ENCODE measurements at places on chromosomes 5 and 9.

- no peak for DNase-seq
Observed at GRCh38 chr5:163815240-163815791, 309.9 kb downstream of the MAT2B start.

DNA sequence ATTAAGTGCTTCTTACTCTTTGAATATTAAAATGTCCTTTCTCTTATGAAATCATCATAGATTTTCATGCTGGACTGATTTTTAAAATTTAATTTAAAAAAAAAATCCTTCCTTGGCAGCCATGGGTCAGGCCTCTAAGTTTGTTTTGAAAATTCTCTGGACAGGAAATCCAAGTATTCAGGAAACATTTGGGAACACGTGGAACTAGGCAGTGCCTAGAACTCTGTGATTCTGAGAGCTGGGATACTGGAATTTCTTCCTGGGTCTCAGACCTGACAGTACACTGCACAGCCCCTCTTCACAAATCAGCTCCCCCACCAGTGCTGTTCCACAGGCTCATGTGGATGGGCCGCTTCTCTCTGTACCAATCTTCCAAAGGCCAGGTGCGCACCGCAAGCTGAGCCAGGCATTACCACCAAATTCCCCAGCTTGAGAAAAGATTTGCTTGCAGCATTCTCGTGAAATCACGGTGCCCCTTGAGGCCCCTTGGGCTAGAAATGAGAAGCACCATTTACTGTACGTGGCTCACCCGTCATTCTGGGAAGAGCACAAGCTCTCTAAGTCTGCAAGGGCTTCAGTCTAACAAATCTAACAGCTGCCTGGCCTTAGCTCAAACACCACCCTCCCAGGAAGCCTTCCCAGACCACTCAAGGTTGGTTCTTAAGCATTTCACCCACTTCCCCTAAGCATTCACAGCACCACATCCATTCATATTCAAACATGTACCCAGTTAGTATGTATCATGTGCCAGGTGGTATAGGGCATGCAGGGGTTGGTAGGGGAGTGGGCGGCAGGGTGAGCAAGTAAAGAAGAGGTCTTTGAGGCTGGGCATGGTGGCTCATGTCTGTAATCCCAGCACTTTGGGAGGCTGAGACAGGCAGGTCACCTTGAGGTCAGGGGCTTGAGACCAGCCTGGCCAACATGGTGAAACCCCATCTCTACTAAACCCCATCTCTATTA lies 26.5 kb downstream of the B4GALT1 start:
- no peak for DNase-seq

DNA sequence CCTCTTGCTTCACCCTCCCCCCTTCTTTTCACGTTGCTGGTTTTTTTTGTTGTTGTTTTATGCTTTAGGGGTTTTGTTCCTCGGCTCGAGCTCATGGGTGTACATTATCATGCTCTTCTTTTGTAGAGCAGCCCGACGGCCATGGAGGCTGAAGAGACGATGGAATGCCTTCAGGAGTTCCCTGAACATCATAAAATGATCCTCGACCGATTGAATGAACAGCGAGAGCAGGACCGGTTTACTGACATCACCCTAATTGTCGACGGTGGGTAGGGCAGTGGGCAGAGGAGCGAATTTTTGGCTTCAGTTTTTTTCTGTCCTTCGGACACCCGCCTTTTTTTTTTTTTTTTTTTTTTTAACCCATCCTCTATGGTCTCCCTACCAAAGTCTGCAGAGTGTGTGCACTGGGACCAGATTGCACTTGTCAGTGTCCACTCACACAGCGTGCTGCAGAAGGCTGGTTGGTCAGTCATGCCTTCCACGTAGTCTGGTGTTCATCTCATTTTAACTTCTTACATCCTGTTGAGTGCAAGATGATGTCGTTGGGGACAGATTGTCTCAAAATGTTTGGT lies 1.3 kb downstream of the ZNF131 start:
- DNase-seq, result peak; percentile 50

DNA sequence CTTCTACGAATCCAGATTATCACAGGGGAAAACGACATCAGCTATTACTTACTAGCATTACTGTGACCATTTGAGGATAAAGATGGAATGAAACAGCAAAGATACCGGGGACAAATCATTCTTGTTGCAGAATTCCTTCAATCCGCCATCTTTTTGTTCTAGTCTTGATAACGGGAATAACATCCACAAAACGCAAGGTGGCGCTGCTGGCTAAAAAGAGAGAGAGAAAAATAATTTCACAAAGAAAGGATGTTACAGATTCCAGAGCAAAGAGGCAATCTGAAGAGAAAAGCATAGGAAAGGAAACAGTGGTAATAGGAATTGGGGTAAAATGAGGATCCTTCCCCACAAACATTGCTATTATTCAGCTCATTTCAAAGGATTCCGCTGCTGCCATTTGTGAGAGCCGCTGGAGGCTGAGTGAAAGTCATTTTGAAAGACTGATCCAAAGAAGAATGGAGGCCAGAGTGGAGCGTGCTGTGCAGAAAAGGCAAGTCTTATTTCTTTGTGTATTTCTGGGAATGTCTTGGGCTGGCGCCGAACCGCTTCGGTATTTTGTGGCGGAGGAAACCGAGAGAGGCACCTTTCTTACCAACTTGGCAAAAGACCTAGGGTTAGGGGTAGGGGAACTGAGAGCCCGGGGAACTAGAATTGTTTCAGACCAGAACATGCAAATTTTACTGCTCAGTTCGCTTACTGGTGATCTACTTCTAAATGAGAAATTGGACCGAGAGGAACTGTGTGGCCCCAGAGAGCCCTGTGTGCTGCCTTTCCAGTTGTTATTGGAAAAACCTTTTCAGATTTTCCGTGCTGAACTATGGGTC lies at the start of gene PCDHB7:
TSS of gene PCDHB7 (plus strand) at position 264 of the 824 bp plus-strand sequence. CDS start at position 456, 192 bp downstream.
- DNase-seq, result no peak

GRCh38 chr9:4926239-4926638 lies 58.8 kb upstream of the JAK2 start:
- DNase-seq, result no peak

- DNase-seq, result no peak
Observed at GRCh38 chr5:88663793-88664216, 219.2 kb downstream of the MEF2C start.

DNA sequence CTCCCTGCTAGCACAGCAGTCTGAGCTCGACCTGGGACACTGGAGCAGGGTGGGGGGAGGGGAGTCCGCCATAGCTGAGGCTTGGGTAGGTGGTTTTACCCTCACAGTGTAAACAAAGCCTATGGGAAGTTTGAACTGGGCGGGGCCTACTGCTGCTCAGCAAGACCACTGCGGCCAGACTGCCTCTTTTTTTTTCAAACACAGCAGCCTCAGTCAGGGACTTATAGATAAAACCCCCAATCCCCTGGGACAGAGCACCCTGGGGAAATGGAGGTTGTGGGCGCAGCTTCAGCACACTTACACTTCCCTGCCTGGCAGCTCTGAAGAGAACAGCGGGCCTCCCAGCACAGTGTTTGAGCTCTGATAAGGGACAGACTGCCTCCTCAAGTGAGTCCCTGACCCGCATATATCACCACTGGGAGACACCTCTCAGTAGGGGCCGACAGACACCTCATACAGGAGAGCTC lies 151.1 kb upstream of the APC start:
- no peak for DNase-seq

DNA sequence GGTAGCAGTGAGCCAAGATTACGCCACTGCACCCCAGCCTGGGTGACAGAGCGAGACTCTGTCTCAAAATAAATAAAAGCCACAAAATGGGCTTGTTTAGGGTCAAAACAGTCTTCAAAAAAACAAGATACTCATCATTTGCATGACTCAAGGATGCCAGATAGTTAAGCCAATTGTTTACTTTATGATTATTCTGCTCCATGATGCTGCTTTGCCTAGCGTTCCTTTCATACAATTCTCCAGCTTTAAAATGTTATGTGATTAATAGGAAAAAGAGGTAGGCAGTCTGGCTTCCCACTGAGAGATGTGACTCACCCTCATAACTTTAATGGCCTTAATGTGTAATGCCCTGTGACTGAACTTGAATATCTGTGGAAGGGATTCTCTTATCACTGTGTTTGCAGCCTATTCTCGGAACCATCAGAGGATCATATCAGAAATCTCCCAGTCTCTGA lies 364.6 kb upstream of the TRPC7 start:
- no peak for DNase-seq

GRCh38 chr5:115683081-115683480 lies 57.2 kb upstream of the TMED7 start:
- DNase-seq, result no peak

- no peak for DNase-seq
Observed at GRCh38 chr9:20394969-20395368, 227.3 kb downstream of the MLLT3 start.

- no peak for DNase-seq
Observed at GRCh38 chr5:54140247-54140840, 170.0 kb downstream of the ARL15 start.

- DNase-seq, result no peak
Observed at GRCh38 chr5:141992349-141992963, 20.4 kb downstream of the GNPDA1 start.

DNA sequence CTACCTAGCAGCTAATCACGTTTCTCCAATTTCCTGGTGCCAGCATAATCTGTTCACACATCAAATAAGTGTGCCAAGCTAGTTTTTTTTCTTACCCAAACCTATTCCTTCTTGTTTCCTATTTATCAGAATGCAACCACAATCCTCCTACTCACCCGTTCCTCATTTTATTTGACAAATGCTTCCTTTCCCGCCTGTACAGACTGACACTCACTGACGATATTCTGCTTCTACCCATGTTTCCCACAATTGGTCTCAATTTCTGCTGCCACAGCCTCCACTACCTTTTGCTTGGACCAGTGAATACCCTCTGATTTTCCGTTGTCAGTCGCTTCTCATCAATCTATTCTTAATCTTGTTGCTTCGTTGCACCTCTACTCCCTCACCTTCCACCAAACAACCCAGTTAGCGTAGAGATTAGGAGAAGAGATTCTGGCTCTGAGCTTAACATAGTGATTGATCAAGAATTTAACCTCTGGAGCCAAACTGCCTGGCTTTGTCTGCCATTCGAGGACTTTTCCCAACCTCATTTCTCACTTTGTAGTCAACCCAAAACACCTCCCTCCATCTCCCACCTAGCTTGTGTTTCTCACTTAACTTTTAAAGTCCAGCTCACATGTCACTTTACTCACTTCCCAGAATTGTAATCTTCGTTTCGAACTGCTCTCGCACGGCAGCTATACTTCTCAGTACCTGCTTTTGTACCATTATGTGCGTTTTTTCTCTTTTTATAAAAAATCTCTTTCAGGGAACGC lies 729 bp upstream of the TMEM38B start:
- DNase-seq, result peak; percentile 39

GRCh38 chr5:50856401-50857119 lies 190.1 kb downstream of the PARP8 start:
- DNase-seq, result peak; percentile 34

All from GM20000 (cell line).